NCI-H187 (cell line): ENCODE measurements at places on chromosomes 2 and 18.

GRCh38 chr2:156411835-156412234, 24.3 kb upstream of the GPD2 start:
- no peak for DNase-seq

DNA sequence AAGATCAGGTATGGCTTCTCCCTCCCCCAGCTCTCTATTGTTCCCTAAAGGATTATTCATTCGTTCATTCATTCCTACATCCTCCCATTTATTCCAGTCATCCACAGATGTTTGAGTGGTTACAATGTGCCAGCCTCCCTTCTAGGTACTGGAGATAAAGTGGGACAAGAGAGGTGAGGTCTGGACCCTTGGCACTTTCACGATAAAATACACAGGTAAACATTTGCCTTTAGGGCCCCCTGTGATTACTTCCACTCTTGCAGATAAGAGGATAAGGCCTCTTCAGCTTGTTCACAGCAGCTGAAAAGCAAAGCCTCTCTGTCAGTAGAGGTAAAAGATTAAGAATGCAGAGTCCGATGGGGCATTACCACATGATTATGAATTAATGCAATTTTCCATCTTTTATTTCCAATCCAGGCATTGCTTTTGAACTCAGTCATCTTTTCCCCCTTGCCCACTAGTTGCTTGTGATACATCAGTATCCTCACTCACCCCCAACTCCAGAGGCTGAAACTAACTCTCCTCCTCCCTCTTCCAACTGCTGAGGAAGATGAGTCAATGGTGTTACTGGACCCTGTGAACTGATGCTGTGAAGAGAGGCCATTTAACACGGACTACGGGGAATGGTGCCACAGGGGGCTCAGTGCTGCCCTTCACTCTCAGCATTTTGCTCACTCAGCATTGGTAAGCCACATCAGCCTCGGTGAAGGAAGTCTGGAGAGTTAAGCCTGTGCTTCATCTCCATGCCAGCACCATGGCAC, 1.1 kb upstream of the DPP4 start:
- no peak for DNase-seq

DNA sequence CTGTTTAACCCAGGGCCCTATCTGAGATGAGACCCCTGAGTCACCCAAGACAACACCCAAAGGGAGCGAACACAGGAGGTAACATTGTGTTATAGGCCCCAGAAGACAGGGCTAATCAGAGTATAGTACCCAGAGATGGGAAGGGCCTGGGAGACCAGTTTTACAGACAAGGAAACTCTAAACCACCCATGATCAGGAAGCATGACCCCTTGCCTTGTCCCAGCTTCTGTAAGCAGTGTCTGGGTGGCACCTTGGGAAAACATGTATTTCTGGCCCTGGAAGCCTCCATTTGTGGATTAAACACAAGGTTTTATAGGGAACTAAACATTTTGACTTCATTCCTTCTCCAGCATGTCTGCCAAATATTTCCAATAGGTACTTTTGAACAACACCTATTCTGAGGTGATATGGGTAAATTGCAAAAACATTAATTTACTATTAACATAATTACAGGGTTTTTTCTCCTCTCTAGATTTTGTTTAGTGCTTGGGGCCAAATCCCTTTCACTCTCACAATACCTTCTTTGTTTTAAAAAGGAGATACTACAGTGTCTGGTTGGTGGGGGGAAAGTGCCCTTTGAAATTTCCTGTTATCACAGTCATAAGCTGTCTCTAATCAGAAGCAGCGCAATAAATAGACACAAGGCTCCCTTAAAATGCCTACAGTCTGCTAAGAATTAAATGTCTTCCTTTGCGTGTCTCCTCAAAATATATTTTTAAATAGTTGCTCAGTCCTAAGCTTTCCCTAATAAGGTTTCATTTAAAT, 341.1 kb downstream of the BCL11A start:
- DNase-seq: no peak

- DNase-seq: no peak
Observed at GRCh38 chr18:2049986-2050385, 521.3 kb downstream of the METTL4 start.

GRCh38 chr18:23563377-23564043, 22.8 kb downstream of the NPC1 start:
- no peak for DNase-seq

- DNase-seq: no peak
Observed at GRCh38 chr2:50872543-50872942, 159.4 kb downstream of the NRXN1 start.
